RWPE2 (cell line): ENCODE measurements at places on chromosomes 2 and 18.

DNA sequence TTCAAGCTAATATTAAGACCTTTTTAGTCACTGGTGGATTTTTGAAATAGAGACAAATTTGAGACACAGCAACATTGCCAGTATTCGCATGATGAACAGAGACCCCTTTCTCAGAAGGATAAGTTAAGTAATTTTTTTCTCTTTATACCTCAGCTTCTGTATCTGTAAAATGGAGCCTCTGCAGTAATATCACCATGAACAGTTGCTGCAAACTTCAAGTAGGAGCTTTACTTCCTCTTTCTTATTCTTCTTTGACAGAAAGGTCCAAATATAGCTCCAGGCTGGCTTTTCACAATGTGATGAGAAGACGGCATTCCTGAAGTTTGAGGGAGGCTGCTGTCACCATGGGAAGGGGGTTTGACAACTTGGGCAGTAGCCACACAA, 158.7 kb downstream of the TDRD15 start:
- DNase-seq, result no peak

DNA sequence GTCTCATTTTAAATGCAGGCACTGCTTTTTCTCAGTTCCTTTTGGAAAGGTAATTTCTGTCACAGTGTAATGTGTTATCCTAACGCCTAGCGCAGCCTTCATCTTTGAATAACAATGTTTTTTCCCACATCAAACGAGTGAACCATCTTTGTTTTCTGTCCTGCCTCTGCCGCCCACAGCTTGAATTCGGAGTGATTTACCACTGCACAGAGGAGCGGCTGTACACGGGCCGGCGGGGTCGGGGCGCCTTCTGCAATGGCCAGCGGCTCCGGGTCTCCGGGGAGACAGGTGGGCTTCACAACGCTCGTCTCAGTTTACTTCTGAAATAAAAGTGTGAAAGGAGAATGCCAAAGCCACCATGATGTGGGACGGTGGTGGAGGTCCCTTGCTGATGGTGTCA, 32.8 kb downstream of the IMPA2 start:
- DNase-seq, result no peak

DNA sequence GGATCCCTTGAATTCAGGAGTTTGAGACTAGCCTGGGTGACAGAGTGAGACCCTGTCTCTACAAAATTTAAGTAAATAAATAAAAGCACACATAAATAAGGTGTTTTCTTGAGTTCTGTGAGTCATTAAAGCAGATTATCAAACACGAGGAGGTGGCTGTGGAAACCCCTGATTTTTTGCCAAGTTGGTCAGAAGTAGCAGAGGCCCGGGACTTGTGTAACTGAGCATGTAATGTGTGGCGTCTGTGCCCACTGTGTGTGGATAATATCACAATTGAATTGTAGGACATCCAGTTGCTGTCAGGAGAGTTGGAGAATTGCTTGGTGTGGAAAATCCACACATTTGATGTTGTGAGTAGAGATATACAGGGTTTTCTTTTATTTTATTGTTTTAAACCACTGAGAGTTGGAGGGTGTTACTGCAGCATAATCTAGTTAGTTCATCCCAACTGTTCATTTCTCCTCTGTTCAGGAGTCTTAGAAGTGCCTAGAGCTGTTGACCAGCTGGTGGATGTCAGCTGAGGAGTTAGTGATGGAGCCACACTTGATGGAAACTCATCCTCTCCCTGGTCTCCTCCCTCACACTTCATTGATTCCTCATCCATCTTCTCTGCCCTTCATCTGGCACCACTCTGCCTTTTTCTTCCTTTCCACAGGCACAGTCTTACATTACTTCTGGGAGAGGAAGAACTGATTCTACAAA, 45.9 kb upstream of the RHOB start:
- no peak for DNase-seq

- DNase-seq, result no peak
Measured at GRCh38 chr2:33511141-33511540, 34.7 kb downstream of the RASGRP3 start.

DNA sequence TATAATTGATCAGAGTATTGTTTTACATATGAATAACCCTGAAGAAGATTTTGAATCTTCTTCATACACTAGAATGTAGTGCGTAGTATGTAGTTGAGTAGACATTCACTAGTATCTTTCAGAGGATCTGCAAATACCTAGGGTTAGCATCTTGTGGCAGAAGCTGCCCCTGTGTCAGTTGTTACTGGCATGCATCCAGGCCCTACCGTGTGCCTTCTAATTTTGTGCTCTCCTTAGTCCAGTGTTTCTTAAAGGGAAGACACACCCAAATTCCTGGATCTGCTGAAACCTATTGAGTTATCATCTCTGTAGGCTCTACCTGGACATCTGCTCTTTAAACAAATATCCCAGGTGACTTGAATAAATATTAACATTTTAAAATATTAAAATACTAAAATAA, 99.7 kb upstream of the SERTAD2 start:
- no peak for DNase-seq

GRCh38 chr2:239040152-239040761, 192.4 kb downstream of the TWIST2 start:
- peak; percentile 49 for DNase-seq

DNA sequence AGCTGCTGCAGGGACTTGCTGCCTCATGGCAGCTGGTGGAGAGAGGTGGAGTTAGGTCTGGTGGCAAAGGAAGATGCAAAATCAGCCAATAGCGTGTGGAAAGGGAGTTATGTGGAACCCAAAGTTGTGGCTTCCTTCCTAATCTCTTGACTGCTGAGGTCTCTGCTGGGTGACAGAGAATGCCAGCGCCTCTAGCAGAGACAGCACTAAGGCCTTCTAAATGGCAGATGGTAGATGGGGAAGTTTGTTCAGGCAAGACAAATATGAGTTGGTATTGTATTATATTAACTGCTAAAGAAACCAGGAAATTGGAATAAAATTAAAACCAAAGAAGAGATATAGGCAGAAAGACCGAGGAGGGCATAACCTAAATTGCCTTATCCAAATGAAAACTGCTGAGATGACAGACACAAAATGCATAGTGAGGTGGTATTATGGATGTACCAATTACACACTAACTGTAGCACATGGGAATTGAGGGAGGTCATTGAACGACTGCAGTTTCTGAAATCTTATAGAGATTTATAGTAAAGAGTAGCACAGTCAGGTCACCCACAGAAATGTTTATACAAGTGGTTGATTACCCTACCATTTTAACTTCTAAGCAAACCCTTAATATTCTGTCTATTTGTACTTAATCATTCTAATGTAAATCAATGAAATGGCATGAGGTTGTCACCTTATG, 246.6 kb upstream of the SESTD1 start:
- no peak for DNase-seq

DNA sequence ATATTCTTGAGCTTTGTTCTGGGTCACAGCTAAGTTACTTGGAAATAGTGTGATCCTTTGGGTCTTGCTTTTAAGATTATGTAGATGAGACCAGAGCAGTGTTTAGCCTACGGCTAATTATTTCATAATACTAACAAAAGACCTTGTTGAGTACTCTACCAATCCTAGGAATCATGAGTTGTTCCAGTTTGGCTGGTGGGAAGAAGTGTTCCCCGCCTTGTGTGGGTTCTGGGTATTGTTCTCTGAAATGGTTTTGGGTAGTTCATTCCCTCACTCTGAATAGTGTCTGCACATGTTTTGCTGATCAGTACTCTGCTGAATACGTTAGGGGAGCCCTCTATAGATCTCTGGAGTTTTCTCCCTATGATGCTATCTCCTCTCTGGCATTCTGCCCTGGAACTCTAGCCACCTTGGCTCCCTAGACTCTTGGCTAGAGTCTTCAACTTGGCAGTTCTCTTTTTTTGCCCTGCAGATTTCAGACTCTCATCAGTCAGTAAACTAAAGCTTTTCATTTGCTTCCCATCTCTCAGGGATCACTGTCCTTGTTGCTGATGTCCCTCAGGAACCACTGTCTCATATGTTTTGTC, 48.4 kb downstream of the NEMP2 start:
- no peak for DNase-seq

GRCh38 chr2:42224422-42225067, 55.4 kb downstream of the EML4 start:
- DNase-seq, result no peak

DNA sequence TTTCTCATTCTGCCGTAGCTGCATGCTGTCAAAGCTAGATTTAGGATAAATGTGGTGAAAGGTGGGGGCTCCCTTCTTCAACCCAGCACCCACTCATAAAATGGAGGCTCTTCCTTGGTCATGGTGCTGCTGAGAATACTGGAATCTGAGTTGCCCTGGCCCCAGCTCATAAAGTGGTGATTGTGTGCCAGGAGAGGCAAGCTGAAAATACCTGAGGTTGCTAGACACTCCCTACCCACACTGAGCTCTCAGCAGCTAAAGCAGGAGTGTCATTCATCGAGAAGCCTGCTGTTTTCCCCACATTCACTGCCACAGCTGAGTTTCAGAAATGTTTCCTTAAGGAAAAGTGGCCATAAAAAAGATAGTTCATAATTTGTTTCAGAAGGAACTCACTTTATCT, 297.1 kb upstream of the RBMS1 start:
- DNase-seq, result no peak

DNA sequence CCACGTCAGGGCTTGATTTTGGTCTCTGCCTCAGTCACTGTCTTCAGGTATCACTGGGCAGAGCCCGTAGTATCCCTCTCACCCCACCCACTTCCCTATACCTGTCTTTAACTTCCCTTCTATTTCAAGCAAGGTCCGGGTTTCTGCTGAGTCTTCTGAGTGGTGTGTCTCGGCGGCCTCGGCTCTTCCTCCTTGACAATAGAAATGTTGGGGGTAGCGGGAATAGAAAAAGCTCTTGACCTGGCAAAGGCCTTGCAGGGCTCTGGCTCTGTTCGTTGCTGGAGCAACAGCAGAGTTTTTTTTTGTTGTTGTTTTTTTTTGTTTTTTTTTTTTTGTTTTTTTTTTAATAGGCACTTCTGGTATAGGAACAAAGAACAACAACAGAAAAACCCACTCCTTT, 16.0 kb upstream of the IGFBP5 start:
- no peak for DNase-seq

DNA sequence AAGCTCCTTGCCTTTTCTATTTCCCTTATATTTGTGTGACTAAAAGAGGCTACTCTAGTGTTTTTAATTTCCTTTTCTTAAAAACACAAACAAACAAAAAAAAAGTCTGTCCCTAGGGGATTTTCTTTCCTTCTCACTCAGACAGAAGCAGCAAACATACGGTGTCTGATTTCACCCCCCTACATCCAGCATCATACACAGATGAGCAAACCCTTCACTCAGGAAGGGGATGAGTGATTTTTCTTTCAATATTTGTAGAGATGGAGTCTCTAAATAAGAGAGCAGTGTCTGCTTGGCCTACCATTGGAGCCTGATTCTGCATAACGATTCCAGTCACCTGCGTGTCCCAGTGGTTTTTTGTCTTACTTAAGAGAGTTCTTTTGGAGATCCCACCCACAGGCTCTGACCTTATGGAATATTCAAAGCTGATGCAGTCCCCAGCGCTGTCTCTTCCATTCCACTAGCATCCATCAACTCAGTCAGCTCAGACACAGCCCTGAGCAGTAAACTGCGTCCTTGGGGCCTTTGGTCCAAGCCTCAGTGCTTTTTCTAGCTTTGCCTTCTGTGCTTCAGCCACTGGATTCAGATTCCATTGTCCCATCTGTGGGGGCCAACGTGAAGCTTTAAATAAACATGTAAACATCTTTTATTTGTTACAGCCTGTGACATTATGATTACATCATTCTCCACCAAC, 52.6 kb upstream of the TPO start:
- no peak for DNase-seq

GRCh38 chr2:65479524-65479923, 47.1 kb upstream of the SPRED2 start:
- no peak for DNase-seq

- DNase-seq, result no peak
Measured at GRCh38 chr18:76317136-76317535, 177.9 kb downstream of the ZNF516 start.

DNA sequence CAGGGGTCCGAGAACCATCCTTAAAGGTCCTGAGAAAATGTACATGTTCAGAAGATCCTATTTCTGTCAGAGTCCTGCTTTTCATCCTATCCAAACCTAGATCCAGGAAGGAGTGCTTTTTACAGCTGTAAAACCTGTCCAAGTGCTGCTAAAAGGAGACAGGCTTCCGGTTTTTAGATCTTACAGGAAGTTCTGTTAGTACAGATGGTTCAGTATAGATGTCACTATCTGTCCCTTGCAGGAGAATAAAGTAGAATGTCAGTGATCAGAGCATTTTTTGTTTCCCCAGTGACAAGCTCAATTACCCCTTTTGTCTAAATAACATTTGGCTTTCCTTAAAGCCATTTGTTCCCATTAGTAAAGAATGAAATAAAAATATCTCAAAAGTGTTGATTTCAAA, 98.3 kb downstream of the NRP2 start:
- DNase-seq, result no peak

DNA sequence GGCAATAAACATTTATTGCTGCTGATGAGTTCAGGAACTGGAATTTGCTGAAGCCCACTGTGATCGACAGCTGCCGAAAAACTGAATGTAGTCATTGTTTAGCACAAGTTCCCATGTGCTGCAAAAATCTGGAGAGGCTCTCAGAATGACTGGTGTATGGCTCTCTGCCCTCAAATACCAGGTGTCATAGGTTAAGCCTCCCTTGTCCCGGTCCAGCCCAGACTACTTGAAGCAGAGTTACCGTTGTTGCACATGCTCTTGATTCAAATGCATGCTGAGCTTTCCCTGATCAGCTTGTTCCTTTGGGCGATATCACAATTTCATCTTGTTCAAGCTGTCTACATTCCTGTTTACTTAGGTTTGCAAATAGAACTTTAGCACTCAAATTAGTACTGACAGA, 625.2 kb downstream of the CPS1 start:
- DNase-seq, result no peak

GRCh38 chr2:39264733-39265132, 21.0 kb upstream of the CDKL4 start:
- no peak for DNase-seq

GRCh38 chr2:142867136-142867535, 10.3 kb upstream of the KYNU start:
- DNase-seq, result no peak

DNA sequence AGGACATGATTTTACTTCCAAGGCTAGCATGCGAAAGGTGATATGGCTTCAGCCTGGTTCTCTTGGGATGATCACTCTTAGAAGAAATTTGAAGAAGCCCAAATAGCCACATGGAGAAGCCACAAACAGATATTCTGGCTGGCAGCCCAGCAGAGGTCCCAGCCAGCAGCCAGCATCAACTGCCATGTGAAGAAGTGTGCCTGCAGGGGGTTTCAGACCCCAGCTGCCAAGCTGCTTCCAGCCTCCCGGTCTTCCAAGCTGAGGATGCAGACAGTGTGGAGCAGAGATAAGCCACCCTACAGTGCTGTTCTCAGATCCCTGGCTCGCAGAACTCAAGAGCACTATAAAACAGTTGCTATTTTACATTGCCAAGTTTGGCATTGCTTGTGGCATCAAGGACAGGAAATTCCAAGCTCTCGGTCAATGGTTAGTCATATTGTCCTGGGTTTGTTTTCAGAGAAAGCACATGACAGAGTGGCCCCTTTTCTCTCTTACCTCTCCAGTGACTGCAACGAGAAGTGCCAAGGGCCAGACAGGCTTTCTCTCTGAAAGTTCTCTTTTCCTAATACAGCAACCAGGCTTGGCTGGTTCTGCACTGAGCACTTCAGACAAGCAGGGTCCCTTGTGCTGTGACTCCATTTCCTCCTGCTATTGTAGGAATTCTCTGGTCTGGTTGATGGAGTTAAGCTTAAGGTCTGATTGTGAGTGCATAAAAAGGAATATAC, 223.7 kb downstream of the ANKRD30B start:
- no peak for DNase-seq
